Spleen (tissue), 13 donors: ENCODE measurements at places on chromosomes 7 and 10. TPM values are rescaled to one million over a fixed set of nuclear protein-coding genes. Genes with fewer than 3 reads are reported as not detected.

- DNase-seq, result no peak
Measured at GRCh38 chr10:77493851-77494261, 143.8 kb downstream of the KCNMA1 start.

Gene CPA4
- 3.3 TPM for total RNA-seq

Gene GATA3
- 8.8 TPM for total RNA-seq

- no peak for DNase-seq
Measured at GRCh38 chr7:94882891-94883290, 24.5 kb upstream of the PPP1R9A start.

GRCh38 chr7:41403291-41403690, 299.6 kb downstream of the INHBA start:
- DNase-seq, result no peak

DNA sequence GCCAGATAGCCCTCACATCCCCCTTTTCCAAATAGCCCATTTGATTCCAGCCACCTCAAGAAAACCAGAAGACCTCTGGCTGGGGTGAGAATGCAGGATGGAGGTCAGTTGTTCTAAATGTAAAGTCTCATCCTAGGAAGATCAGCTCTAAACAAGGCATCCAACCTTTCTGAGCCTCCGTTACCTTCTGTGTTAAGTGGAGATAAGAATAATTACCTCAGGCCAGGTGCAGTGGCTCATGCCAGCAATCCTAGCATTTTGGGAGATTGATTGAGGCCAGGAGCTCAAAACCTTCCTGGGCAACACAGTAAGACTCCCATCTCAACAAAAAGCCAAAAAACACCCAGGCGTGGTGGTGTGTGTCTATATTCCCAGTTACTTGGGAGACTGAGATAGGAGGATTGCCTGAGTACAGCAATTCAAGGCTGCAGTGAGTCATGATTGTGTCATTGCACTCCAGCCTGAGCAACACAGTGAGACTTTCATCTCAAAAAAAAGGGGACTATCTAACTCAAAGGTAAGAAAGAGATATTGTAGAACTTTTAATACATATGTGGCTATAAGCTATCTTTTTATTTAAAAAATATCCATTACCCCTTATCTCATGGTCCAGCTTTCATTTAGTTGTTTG, 43.5 kb downstream of the PRTFDC1 start:
- DNase-seq, result no peak

- no peak for DNase-seq
Measured at GRCh38 chr10:31143331-31143935, 111.8 kb upstream of the ZNF438 start.
